ENCODE measurements at places on chromosomes 16 and 17.

DNA sequence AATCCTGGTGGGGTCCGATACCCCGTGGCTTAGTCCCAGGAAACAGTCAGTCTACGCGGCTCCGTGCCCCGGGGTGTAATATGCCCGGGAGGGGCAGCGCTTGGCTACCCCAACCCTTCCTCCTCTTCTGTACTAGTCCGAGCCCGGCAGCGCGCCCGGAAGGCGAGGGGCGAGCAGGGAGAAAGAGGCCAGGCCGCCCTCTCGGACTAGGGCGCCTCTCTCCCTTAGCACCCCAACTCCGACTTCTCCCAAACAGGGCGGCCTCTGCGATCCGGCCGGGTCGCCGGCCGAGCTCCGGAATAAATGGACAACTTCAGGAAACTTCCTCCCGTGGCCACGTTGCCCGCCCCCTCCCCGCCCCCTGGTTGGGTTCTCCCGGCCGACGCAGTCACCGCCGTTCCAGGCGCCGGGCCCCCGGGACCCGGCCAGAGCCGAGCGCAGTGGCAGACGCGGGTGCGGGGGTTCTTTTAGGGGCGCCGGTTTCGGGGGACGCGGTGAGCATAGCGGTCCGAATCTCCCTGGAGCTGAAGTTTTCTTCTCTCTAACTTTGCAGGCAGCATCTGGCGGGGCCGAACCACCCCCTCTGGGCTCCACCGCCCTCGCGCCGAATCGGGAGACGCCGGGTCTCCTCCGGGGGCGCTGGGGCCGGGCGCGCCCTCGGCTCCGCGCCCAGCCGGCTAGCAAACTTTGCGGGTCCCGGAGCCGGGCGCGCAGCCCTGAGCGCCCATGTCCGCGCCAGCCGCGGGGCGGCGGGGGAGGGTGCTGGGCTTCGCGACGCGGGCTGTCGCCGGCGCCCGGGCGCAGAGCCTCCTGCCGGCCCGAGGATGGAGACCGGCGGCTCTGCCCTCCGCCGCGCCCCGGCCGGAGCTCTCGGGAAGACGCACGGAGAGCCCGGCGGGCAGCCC lies at the start of gene SDK2:
SDK2 (minus strand) TSS at position 301 of the 905 bp plus-strand sequence. CDS start 357 bp downstream, outside the sequence.
- DNase-seq = peak; percentile 51

- peak; percentile 36 for DNase-seq
Measured at GRCh38 chr16:53083119-53083518, 28.3 kb downstream of the CHD9 start.

GRCh38 chr17:45925311-45925710 lies 31.0 kb downstream of the MAPT start:
- no peak for DNase-seq

- DNase-seq = peak; percentile 57
Measured at GRCh38 chr17:37701496-37701898, 43.4 kb downstream of the HNF1B start.

GRCh38 chr17:28045304-28045703 lies 2.8 kb downstream of the NLK start:
- no peak for DNase-seq

GRCh38 chr16:24977678-24978075 lies 37.5 kb downstream of the ARHGAP17 start:
- DNase-seq = peak; percentile 85

GRCh38 chr16:20906341-20907255 lies 6.0 kb downstream of the LYRM1 start:
- peak; percentile 69 for DNase-seq

DNA sequence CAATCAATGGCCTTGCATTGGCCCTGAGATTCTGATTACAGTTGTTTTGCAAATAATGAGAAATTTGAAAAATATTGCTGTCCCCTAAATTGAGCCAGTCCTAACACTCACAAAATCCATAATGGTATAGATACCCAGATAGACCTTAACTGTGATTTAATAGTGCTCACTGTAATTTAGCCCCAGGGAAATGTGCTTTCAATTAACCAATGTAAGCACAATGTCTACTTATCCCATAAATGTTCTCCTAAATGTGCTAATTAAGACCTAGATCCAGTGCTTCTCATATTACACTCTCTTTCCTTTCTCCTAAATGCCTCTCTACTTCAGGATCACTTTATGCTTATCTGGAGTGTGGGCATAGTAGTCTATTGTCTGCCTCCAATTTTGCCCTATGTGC lies 417.8 kb upstream of the CCL2 start:
- DNase-seq = no peak

- DNase-seq = peak; percentile 52
Measured at GRCh38 chr17:28744972-28745785, 1.4 kb downstream of the TRAF4 start.

DNA sequence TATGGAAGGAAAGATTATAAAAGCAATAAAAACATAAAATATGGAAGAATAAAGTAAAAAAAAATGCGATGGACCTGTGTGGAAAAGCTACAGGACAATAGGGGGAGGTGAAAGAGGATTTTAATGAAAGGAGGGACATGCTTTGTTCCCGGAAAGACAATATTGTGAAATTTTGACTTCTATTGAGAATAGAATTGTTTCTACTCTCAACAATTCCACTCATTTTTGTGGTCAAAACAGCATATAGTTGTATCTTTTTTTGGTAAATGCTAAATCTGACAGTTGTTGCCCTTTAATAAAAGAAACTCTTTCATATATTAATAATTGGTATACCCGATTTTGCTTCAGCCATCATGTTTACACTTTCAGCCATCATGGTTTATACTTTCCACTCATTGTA lies 22.9 kb upstream of the APPBP2 start:
- peak; percentile 39 for DNase-seq

DNA sequence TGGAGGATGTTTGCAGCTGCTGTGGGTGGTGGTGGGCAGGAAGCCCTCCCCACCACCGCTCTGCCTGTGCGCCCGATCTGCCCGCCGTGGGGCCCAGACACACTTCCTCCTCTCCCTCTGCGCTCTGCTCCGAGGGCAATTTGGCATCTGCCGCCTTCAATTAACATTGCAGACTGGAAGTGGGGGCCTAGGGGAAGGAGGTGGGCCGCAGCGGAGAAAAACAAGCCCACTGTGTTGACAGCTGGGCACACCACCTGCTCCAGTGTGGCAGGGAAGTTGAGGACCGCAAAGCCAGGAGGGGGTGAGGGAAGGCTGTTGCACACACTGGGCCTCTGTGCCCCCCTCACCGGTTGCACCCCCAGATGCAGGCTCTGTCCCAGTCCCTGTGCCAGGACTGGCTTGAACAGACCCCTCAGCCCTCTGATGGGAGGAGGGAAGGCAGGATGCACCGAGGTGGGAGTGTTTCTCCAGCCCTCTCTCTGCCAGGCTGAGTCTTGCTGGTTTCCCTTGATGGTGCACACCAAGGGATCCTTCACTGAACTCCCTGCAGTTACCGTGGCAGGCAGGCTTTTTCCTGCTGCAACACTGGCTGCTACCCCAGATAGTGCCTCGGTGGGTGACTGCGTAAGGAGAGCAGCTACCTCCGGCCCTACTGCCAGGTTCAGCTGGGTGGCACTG lies 72.8 kb upstream of the MED9 start:
- no peak for DNase-seq

DNA sequence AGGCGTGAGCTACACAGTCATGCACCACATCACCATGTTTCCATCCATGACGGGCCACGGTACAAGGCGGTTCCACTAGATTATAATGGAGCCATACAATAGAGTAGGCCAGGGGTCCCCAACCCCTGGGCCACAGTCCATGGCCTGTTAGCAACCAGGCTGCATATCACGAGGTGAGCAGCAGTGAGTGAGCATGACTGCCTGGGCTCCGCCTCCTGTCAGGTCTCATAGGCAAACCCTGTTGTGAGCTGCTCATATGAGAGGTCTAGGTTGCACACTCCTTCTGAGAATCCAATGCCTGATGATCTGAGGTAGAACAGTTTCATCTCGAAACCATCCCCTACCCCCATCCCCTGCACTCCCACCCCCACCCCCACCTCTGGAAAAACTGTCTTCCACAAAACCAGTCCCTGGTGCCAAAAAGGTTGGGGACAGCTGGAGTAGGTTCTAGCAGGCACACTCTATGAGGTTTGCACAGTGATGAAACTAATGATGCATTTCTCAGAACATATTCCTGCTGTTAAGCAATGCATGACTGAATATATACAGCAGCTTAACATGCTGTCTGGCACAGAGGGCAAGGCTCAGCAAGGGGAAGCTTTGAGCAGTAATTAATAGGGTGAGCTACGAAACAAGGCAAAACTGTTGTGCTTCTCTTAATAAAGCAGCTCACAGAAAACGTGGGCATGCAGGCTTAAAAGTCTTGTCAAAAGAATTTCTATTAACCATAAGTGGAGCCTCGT lies 108.0 kb downstream of the VPS53 start:
- no peak for DNase-seq

DNA sequence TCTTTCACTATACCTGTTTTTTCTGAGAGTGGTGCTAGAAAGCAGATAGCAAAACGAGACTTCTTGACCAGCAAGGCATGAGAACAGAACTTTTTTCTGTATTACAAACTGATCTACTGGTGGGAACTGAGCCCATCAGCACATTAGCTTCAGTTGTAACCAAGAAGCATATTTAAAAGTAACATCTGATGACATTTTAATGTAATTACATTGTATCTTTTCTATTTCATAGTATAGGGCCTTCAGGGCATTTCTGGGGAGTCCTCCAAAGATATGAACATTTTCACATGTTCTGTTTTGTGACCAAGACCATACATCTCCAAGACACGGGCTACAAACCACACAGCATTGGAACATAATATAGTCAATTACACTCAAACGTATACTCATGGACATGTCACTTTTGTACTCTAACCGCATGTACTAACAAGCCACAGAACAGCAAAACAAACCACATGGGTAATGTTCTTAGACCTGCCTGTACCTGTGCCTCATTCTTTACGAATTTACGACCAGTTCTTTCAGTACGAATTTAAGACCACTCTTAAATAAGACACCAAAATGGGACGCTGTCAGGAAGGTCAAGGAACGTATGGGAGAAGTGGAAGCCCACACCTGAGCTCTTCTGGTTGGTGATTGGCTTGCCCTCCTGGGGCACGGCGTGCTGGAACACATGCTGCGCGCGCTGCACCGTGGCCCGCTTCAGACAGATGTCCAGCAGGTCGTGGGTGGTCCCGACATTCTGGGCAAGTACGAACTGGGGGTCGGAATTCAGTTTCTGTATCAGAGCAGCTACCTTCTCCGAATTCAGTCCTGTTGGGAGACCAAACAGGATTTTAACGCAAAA lies 825 bp downstream of the BLMH start:
- DNase-seq = peak; percentile 62

DNA sequence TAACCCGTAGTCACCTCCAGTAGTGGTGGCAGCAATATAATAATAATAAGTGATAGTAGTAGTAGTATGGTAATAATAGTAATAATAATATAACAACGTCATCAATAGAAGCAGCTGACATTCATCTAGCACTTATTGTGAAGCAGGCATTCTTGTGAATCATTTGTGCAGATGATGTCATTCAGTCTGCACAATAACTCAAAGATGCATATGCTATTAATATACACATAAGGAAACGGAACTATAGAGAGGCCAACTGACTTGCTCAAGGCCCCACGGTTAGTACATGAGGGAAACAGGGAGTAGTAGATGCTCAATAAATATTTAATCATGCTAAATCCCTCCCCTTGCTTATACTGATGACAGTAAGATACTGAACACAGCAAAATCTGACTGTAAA lies 35.4 kb upstream of the GAN start:
- DNase-seq = no peak

DNA sequence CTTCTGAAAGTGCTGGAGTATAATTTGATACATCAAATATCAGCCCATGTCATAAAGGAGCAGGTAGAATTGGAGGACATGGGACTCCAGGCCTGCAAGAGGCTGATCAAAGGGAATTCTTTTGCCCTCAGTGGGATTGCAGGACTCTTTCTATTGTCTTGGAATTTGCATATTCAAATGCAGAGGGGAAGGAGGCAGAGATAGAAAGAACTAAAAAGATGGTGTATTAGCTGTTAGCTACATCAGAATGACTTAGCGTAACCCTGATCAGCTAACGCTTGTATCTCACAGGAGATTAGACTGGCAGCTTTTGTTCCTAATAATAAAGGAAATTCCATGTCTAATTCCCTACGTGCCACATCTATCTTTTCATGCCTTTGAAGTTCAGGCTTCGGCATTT lies 1014.7 kb upstream of the RBFOX1 start:
- no peak for DNase-seq

GRCh38 chr16:66911112-66911511 lies 7.6 kb downstream of the CDH16 start:
- DNase-seq = no peak

GRCh38 chr17:76948726-76949342 lies 80.6 kb downstream of the MGAT5B start:
- DNase-seq = no peak
